ENCODE measurements at places on chromosomes 5 and 9.

- no peak for DNase-seq
These were observed 30.2 kb upstream of the GABRP start for GRCh38 chr5:170753311-170753710.

DNA sequence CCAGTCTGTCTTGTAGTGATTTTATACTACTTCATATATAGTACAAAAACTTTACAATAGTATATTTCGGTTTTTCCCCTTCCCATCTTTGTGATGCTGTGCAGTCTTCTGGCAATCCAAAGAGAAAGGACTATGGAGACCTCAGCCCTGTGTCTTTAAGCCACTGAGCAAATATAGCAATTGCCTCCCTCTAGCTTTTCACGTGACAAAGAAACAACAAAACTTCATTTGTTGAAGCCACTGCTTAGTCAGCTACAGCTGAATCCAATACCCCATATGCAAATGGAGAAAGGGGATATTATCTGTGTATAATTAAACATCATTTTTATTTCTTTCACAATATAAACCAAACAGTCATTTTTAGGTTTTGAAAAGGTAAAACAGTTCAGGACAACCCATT, 142.8 kb upstream of the STK32A start:
- DNase-seq = no peak

DNA sequence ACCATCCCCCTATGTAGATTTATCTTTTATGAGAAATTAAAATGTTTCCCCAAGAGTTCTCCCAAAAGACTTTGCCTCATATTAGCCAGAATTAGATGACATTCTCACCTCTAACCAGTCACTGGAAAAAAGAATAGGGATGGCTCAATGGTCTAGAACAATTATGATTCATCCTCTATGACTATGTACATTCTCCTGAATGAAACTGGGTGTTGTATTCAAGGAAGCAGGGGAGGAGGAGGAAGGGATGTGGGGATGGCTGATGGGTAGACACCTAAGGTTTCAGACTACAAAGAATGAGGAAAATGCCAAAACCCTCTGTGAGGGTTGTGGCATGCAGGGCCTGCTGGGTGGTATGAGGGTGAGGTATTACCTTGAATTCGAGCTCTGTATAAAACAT, 49.5 kb upstream of the BRINP1 start:
- DNase-seq = no peak

DNA sequence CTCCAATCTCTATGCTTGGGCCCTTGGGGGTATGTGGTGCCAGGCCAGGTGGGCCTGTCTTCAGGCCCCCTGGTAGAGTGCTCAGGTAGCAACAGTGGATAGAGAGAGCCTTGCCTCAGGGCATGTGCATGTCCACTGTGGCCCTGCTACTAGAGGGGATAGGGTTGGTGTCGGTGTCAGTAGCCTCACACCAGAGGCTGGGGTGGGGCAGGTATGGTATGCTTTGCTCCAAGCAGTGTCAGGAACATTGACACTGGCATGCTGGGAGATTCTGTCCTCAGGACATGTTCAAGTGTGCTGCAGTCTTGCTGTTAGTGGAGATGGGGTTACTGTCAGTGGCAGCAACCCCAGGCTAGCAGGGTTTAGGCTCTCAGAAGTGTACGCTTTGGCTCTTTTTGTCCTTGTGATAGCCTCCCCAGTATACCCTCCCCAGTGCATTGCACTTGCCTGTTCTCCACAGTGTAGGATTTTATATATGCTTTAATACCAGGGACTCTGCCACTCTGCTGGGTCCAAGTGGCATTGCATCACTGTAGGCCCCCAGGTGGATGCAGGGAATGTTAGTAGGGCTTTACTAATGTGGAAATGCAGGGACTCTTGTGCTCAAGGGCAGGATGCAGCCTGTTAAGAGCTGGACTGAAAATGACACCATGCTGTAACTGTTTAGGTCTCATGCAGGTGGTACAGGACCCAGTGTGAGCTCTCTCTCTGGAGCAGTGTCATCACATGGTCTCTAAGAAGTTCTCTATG, 21.6 kb downstream of the RIC1 start:
- DNase-seq = no peak

- no peak for DNase-seq
These were observed 40.0 kb downstream of the NACC2 start for GRCh38 chr9:136054798-136055714.

- DNase-seq = no peak
These were observed 193.0 kb downstream of the AOPEP start for GRCh38 chr9:94919376-94920098.

DNA sequence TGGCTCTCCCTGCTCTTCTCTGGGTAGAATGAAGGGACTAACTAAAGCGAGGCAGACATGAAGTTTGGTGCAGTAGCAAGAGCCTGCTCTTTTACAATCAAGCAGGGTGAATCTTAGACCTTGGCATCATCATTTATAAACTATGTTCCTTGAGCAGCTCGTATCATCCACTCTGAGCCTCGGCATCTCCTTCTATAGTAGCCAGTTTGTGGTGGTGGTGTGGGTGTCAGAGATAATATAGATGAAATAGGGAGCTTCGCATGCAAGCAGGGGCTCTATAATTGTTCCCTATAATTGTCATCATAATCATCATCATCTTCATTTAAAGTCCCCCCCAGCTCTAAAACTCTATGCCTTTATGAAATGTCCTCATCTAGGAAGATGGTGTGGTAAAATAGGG, 72.5 kb upstream of the SAP30L start:
- no peak for DNase-seq

DNA sequence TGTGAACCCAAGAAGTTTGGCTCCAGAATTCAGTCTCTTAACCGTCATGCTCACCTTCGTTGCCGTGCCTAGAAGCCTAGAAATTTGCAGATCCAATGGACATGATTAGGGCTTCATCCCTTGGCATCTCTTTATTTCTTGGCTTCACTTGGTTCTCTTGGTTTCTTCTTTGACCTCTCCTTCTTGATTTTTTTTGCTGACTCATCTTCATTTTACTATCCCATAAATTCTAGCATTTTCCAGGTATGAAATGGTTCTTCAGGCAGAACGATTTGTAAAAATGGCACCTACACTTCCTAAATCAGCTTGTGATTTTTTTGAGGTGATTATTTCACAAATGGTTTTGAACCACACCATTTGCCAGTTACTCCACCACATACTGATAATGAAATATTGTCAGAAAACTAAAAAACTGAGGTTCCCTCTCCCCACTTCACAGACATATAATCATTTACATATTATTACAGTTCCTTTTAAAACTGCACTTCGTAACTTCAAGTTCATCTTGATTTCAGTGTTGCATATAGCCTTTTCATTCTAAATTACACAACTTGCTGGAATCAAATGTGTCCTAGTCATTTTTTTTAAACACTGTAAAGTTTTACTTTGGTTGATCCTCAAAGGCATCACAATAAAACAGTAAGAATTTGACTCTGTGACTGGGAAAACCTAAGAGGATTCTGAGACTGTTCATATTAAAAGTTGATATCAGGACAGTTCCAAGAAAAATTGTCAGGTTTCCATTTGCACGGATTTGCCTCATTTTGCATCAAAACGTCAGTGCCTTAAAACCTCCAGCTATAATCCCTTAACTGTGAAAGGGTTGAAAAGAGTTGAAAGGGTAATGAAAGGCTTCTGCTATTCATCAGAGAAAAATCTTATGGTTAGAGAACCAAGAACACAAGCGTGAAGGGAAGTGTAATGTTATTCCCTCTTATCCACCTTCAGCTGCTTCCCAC, 8.9 kb upstream of the NREP start:
- no peak for DNase-seq

GRCh38 chr9:79061752-79062616, 509.8 kb upstream of the TLE4 start:
- DNase-seq = no peak

- DNase-seq = no peak
These were observed 2.3 kb downstream of the TPRN start for GRCh38 chr9:137198051-137198901.

- no peak for DNase-seq
These were observed 1.1 kb upstream of the GAPVD1 start for GRCh38 chr9:125260561-125260960.

- no peak for DNase-seq
These were observed 51.9 kb upstream of the IL7R start for GRCh38 chr5:35804841-35805240.

- DNase-seq = no peak
These were observed 700 bp downstream of the SKP2 start for GRCh38 chr5:36152324-36153297.

- DNase-seq = no peak
These were observed 99.0 kb downstream of the MEGF10 start for GRCh38 chr5:127389601-127390000.

DNA sequence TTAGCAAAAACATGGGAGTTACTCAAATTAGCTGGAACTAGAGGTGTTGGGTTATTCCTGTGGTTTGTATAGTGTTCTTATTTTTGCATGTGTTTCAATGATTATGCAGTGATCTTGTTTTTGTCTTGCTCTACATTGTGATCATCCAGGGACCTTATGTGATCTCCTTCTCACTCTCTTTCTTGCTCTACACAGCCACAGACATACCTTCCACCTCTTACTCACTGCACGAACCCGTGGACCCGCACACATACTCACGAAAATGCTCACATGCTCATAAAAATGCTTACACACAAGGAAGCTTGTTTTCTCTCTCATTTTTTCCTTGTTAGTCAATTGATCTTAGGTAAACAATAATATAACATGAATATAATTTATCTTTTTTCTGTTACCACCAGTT, 187.1 kb downstream of the KDM4C start:
- no peak for DNase-seq

DNA sequence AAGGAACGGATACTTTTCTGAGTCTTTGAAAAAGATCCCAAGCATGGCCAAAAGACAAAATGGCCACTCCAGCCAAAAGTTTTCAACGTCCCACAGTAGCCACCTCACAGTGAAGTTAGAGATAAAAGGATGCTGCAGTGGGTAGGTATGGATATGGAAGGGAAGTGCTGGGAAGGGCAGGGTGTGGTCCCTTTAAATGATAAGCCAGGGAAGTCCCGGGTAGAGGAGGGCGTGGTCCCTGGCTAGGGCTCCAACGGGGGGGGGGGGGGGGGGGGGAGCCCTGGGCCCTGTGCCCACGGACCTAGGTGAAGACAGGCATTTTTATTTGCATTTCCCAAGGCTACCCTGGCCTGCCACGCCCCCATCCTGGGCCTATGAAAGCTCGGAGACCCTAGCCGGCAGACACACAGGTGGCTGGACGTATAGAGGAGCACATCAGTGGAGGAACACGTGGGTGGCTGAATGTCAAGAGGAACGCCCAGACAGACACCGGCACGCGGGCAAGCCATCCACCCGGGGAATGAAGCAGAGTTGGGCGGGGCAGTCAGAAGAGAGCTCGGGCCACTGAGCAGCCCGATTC, 306.7 kb downstream of the NFIB start:
- no peak for DNase-seq

GRCh38 chr5:148583421-148583965, 70.8 kb downstream of the HTR4 start:
- no peak for DNase-seq

DNA sequence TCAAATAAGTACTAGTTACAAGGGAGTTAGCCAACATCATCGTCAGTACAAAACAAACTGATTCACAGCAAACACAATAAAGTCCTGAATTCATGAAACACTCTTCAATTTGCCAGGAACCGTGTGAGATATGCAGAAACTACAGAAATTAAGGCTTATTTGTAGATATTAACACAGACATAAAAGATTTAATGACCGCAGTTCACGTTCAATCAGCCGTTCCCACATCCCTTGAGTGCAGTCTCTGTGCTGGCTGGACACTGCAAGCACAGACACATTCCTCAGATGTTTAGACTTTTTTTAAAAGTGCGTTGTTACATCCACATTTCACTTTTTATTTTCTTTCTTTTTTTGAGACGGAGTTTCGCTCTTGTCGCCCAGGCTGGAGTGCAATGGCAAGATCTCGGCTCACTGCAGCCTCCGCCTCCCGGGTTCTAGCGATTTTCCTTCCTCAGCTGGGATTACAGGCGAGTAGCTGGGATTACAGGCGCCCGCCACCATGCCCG, 566 bp upstream of the CEP78 start:
- DNase-seq = no peak

DNA sequence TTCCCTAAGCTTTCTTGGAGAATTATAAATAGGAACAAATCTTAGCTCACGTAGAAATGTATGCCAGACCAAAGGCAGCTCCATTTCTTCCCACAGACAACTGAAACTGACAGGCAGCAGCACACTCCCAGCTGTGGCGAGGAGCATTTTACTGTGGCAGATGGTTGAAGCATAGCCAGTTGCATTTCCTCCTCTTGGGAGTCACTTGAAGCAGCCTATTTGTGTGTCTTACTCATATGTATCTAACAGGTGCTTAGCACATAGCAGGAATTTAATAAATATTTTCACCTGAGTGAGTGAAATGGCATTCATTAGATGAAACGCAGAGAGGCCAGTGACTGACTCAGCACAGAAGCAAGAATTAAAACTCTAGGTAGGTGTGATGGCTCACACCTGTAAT, 12.3 kb upstream of the MTMR12 start:
- no peak for DNase-seq

GRCh38 chr9:105187781-105188180, 56.7 kb upstream of the SLC44A1 start:
- no peak for DNase-seq

DNA sequence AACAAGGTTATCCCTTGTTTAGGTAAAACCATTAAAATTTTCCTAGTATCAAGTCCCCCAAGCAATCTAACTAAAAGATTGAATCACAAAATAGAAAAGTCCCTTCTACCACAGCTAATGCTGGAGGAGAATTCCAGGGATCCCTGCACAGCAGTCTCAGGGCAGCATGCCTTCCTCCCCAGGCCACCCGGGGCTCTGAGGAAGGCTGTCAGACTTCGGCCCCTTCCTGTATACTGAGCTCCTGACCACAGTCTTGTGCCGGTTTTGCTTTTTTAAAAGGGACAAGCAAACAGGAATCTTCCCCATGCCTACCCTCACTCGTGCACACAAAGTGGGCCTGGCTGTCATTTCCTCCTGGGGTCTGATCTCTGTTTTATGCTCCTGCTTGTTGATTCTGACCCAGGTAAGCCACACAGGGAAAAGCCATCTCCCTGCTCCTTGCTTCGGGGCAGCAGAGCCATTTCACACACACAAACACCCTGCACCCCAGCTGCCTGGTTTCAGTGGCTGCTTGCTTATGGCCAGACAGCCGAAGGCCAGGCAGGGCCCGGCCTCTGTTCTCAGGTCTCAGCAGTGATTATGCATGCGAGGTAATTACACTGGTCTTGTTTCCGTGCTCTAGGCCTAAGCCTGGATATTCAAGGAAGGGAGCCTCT, 211.9 kb downstream of the NXNL2 start:
- DNase-seq = no peak

GRCh38 chr5:109788596-109788995, 98.9 kb downstream of the MAN2A1 start:
- DNase-seq = no peak

- DNase-seq = no peak
These were observed 217.1 kb downstream of the TSSK1B start for GRCh38 chr5:113217619-113218184.

- no peak for DNase-seq
These were observed 426.6 kb downstream of the ARHGEF28 start for GRCh38 chr5:74052441-74053221.

Data from breast epithelium (tissue), 4 donors.